ENCODE measurements at places on chromosomes 13 and 19.

DNA sequence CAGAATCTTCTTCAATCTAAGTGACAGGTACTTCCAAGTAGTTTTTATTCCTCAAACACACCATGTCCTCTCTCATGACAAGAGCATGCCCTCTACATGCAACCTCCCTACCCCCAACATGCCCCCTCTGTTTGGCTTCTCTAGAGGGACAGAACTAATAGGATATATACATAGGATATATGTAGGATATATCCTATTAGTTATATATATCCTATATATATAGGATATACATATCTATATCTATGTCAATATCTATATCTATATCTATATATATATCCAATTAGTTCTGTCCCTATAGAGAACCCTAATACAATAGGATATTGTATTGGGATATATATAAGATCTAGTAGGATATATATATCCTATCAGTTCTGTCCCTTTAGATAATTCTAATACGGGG, 701.9 kb upstream of the MIR17HG start:
- DNase-seq: no peak

DNA sequence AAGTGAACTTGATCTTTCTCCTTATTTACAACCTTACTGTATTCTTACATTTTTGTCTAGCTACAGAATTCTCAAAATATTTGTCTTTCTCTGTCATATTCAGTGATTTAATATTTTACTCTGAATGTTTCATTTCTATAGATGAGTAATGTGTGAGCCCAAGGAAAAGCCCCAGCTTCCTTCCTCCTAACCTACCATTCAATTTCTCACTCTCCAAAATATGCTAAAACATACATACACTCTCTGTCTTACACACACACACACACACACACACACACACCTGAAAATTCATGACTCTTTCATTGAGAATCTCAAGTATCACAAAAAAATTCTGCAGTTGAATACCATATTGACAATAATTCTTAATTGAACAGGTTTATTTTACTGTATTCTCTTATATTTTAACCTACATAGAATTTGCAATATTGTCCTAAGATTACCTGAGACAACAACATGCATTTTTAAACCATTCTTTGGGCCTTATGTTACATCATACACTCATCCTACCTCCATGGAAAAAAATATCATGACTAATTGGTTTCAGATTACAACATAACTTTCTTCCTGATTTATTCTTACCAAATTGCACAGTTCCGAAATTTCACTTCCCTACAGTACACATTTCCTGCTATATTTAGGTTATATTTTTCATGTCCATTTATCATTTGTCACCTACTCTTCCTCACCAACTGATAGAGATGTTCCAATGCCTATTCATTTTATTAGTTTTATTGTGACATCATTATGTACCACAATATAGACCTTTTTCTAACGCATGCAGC, 1965.6 kb upstream of the PCDH20 start:
- DNase-seq: no peak

- no peak for DNase-seq
Observed at GRCh38 chr19:43678512-43679261, 8.7 kb upstream of the PLAUR start.

GRCh38 chr19:31102674-31103073, 246.6 kb downstream of the TSHZ3 start:
- no peak for DNase-seq

DNA sequence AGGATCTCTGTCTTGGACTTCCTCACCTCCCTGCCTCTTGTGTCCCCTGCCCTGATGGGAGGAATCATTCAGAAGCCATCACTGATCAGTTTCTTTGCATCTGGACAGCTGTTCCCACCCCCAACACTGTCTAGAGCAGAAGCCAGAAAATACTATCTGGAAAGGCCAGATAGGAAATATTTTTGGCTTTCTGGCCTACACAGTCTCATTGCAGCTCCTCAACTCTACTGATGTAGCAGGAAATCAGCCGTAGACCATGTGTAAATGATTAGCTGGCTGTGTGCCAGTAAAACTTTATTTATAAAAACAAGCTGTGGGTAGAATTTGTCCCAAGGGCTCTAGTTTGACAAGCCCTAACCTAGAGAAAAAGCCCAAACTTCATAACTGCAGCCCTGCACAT, 5.6 kb downstream of the SIGLEC7 start:
- DNase-seq: no peak

DNA sequence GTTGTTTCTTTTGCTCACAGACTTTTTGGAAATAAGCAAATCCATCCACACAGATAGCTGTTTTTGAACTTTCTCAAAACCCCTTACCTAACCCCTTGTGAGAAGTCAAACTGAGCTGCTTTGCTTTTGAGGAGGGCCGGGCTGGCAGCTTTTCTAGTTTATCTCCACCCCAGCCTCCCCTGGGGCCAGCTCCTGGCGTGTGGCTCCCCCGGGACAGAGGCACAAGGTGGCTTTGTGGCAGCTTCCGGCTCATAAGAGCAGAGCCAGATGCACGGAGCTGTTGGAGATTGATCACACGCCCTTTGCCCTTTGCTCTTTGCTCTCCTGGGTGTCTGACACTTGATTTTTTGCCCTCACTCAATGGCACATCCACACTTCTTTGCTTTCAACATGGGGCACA, 24.9 kb upstream of the RNF113B start:
- DNase-seq: no peak

DNA sequence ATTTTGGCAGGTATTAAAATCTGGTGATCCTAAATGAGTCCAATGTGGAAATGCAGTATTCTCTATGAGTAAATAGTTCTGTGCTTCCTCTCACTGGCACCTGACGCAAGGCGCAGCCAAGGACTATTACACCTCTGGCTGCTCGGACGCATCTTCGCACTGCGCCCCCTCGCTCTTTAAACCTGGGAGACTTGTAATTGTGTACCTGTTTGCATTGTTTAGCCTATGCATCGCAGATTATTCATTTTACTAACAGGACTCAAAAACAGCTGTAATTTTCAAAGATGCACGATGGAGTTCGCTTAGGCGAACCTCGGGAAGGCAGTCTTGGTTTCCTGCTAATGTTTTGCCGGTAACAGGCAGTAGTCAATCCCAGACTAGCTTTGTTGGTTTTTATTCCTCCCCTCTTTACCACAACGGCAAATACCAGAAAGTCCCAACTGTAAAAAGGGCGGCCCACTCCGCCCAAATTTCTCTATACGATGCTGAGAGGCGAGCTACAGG, 113.2 kb downstream of the KCNRG start:
- DNase-seq: no peak

DNA sequence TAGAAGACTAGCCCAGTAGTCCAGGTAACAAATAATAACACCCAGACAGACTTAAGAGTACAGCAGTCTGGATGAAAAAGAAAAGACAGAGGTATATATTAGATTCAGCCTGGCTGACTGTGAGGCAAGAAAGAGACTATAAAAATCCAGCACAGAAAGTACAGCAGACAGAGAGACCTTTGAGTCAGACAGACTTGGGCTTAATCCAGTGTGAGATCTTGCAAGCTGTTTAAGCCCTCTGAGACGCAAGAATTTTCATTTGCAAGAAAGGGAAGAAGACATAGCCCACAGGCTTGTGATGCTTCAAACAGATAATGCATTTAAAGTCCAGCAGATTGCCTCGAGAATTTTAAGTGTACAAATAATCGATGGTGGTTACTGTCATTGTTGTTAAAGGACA, 471.4 kb downstream of the LIG4 start:
- no peak for DNase-seq

GRCh38 chr13:60431108-60431700, 34.2 kb downstream of the TDRD3 start:
- no peak for DNase-seq

GRCh38 chr19:40721936-40722661, 5.2 kb downstream of the ITPKC start:
- DNase-seq: no peak

- no peak for DNase-seq
Observed at GRCh38 chr19:10368101-10368803, 12.1 kb downstream of the TYK2 start.

DNA sequence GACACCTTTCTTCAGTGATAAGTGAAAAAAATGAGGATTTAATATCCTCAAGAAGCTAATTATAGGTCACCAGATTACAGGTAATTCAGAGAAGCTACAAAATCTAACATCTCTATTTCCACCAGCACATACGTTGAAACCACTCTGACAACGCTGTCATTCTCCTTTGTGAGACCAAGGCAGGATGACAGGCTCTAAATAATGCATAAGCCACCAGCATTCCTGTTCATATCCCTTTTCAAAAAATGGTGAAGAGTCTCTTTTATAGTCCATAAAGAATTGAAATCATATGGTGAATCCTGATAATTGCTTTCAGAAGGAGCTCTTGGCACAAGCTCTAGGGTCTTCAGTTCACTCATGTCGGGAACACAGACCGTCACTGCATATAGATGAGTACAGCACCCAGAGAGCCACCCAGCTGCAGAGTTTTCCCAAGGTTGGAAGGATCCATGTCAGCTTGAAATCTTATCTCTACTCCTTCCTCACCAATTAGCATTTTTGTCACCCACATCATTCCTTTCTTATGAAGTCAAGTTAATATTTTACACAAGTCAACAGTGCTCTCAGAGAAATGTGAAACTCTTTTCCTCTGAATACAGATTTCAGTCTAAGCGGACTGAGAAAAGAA, 431.4 kb downstream of the TBC1D4 start:
- no peak for DNase-seq

DNA sequence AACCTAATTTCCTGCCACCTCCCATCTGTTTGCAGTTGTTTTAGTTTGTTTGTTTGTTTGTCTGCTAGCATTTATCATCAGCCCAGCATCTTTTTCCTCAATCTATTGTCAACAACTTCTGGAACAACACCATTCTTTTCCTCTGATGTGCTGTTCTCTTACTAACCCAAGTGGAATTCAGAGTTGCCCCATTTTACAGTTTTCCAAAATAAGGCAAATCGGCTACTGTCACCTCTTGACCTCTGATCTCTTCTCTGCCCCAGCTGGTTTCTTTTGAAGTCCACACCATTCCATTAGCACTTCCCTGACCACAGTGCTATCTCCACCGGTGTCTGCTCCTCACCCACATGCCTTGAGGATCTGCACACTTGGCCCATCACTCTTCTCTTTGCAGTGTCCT, 102.4 kb downstream of the EFNB2 start:
- DNase-seq: no peak

DNA sequence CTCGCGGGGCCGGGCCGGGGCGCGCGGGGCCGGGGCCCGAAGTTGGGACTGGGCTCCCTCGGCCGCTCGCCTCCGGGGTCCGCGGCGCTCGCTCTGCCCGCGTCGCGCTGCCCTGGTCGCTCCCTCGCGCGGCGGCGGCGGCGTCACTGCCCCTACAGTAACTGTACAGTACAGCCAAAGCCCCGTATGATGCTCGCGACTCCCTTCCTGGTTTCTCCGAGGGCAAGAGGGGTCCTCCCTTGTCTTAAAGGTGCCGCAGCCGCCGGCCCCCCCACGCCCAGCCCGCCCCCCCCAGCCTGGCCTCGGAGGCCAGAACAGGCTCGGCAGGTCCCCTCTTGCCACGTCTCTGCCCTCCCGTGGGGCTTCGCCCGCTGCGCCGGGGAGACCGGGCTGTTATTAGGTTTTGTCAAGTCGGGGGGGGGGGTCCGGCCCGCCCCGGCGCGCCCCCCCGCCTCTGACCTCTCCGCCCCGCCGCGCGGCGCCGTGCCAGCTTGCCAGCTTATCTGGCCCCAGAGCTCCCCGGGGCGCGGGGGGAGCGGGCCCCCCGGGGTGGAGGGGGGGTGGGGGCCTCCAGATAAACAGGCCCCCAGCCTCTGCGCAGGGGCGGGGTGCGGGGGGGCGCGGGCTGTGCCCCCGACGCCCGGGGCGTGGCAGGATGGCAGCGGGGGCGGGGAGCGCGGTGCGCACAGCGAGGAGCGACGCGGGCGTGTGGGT, at the start of gene ZBTB7A:
ZBTB7A (minus strand) TSS at position 218 of the 714 bp plus-strand sequence. CDS start 11,667 bp downstream, outside the sequence.
- DNase-seq: peak; percentile 72

DNA sequence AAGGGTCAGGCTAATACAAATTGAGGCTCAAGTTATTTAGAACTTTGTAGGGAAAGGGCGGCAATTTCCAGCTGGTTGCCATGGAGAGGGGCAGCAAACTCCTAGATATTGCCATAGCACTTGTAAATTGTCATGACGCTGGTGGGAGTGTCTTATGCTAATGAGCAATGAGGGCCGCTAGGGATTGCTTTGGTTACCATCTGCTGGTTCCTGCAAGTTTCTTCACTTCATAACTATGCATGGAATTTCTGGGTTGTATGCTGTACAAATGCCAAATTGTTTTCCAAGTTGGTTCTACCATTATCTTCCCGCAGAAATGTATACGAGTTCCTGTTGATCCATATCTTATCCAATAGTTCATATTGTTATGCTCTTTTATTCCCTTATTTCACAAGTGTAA, 1339.4 kb downstream of the EFNB2 start:
- no peak for DNase-seq

- DNase-seq: no peak
Observed at GRCh38 chr13:100671389-100672182, 3.0 kb downstream of the TMTC4 start.

DNA sequence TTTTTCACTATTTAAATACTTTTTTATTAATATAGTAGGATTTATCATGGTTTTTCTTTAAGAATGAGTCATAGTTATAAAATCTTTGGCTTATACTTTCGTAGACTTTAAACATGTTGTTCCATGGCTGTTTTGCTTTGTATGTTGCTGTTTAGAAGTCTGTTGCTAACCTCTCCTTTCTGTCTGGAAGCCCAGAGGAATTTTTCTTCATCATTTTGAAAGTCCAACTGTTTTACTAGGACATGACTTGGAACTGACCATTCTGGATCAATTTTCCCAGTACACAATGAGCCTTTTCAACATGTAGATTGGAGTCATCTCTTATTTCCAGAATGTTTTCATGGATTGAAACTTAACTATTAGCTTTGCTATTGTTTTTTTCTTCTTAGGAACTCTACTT, 7.9 kb downstream of the CAB39L start:
- no peak for DNase-seq

DNA sequence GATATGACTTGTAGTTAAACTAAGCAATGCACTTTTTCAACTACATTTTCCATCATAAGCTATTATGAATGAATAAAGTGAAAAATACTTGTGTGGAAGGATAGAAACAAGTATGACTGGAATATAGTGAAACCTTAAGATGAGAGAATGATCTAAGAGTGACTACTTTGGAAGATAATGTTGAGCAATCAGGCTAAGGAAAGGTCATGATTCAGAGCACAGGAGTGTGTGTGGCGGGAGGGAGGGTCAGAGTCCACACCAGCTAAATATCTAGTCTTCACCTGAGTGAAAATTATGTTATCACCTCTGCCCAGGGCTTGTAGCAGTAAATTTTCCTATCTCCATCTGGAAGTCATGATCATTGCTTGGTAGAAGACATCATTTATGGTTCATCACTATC, 833.4 kb upstream of the ATXN8OS start:
- no peak for DNase-seq

- DNase-seq: no peak
Observed at GRCh38 chr19:33432446-33433170, 59.1 kb downstream of the CEBPG start.

DNA sequence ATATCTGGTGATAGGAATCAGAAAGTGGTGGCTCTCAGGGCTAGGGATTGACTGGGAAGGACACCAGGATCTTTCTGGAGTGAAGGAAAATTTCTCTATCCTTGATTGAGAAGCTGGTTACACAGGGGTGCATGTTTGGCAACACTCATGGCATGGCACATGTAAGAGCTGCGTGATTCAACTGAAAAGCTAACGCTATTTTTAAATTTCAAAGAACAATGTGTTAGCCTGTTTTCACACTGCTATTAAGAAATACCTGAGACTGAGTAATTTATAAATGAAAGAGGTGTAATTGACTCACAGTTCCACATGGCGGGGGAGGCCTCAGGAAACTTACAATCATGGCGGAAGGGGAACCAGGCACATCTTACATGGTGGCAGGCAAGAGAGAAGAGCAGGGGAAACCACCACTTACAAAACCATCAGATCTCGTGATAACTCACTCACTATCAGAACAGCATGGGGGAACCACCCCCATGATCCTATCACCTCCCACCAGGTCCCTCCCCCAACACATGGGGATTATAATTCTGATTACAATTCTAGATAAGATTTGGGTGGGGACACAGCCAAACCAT, 7.4 kb downstream of the SIGLEC8 start:
- DNase-seq: peak; percentile 41

All from activated T-cell treated with anti-CD3 and anti-CD28 coated beads for 4 hours (primary cell).